ENCODE measurements at places on chromosomes 13 and 19. TPM values are rescaled to one million over a fixed set of nuclear protein-coding genes. Genes with fewer than 3 reads are reported as not detected.

DNA sequence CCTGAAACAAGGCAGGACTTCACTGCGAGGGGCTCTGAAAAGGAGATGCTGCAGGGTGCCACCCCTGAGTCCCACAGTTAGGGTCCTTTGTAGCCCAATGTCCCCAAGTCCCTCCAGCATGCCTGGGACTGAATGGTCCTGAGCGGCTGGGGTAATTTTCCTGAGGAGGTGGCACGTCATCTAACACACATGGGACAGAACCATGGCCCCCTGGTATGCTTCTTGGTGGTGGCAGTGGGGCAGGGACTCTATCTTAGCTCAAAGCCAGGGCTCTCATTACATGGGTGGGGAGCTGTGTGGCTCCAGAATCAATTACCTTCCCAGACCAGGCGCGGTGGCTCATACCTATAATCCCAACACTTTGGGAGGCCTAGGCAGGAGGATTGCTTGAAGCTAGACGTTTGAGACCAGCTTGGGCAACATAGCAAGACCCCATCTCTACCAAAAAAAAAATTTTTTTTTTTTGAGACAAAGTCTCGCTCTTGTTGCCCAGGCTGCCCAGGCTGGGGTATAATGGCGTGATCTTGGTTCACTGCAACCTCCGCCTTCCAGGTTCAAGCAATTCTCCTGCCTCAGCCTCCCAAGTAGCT lies 7.9 kb upstream of the SLC7A9 start:
- H3K27me3 ChIP-seq: no peaks in the 10 kb centered on the region
- H3K4me3 ChIP-seq: no peak overlapping the region
- DNase-seq: no peak

DNA sequence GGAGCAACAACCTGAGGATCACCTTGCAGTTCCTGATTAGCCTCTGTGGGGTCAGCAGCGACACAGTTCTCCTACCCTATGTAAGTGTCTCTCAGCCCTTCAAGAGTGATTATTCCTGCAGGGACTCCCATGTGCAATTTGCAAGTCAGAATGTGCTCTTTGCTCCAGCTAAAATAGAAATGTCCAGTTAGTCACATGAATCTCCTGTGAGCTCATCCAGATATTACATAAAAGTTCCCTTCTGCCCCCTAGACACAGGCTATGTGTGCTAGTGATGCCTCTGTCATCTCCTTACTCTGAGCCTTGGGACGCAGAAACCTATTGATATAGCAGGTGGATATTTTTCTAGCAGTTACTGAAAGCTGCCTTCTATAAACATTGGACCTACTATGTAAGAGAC lies 105.5 kb downstream of the ZAR1L start:
- no peak overlapping the region for H3K4me3 ChIP-seq
- peaks cover 10% of the 10 kb centered on the region for H3K4me1 ChIP-seq
- H3K27me3 ChIP-seq: no peaks in the 10 kb centered on the region
- H3K27ac ChIP-seq: no peak overlapping the region

GRCh38 chr13:29532116-29532515 lies 63.4 kb downstream of the SLC7A1 start:
- H3K36me3 ChIP-seq: no peaks in the 10 kb centered on the region
- no peaks in the 10 kb centered on the region for H3K4me1 ChIP-seq
- H3K27ac ChIP-seq: no peak overlapping the region
- no peak for DNase-seq
- no peaks in the 10 kb centered on the region for H3K27me3 ChIP-seq
- no peak overlapping the region for H3K4me3 ChIP-seq

GRCh38 chr13:62997038-62997599 lies 1581.5 kb upstream of the PCDH20 start:
- no peaks in the 10 kb centered on the region for H3K36me3 ChIP-seq
- no peaks in the 10 kb centered on the region for H3K27me3 ChIP-seq
- H3K4me1 ChIP-seq: no peaks in the 10 kb centered on the region
- H3K27ac ChIP-seq: no peak overlapping the region
- no peak overlapping the region for H3K4me3 ChIP-seq

- no peak overlapping the region for H3K27ac ChIP-seq
- no peaks in the 10 kb centered on the region for H3K4me1 ChIP-seq
- DNase-seq: no peak
- H3K27me3 ChIP-seq: no peaks in the 10 kb centered on the region
These were observed 189.8 kb downstream of the KCTD12 start for GRCh38 chr13:76696370-76696769.

CARD8 gene
- total RNA-seq: 59.7 TPM

CKM gene
- not detected for total RNA-seq

RUBCNL gene
- 0.80 TPM for total RNA-seq

Data from neural progenitor cell (in vitro differentiated cells).